ENCODE measurements at places on chromosomes 11 and 22.

DNA sequence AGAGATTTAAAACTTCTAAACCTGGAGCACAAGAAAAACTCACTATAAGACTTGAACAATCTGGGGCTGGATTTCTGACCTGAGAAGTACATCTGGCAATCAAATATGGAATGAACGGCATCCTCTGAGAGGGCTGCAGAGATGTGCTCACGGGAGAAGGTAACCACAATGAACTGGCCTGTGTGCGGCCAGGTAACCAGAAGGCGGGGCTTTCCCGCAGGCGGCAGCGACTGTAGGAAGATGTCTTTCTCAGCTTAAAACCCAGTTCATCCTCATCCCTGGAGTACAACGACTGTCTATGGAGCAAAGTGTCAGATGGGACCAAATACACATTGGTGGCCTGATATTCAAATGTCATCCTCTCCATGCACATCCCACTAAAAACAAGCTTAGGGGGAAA lies 24.5 kb downstream of the MICAL3 start:
- no peak for DNase-seq

GRCh38 chr11:77266766-77267165 lies 34.7 kb downstream of the GDPD4 start:
- no peak for DNase-seq

GRCh38 chr11:108524422-108524821 lies 26.2 kb upstream of the POGLUT3 start:
- no peak for DNase-seq

GRCh38 chr11:122720107-122720881 lies 64.8 kb downstream of the UBASH3B start:
- no peak for DNase-seq

DNA sequence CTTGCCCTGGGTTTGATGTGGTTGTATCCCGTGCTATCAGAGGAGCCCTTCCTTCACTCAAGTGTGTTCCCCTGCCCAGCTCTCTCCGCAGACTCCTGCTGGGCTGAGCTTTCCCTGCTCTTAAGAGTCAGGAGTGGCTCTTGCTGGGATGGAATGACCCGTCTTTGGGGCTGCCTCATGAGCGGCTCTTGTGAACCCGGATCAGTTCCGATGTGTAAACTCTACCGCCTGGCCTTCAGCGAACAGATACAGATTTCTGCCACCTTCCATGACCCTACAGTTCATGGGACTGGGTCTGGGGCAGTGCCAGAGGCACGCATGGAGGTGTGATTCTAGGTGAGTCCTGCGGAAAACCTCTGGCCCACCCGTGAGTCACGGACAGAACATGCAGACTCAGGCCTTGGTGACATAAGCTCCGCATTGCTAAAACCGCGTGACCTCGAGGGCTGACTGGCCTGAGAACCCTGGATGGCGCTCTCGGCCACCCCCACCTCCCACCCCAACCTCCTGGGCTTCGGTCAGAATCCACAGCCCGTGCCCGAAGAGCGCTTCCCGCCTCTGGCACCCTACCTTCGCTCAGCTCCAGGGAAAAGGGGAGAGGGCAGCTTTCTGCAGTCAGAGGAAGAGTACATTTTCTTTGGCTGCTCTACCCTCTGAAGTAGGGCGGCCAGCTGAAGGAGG lies 1.3 kb upstream of the ZBTB16 start:
- DNase-seq: no peak

- no peak for DNase-seq
Observed at GRCh38 chr11:102184269-102184987, 74.2 kb downstream of the YAP1 start.

DNA sequence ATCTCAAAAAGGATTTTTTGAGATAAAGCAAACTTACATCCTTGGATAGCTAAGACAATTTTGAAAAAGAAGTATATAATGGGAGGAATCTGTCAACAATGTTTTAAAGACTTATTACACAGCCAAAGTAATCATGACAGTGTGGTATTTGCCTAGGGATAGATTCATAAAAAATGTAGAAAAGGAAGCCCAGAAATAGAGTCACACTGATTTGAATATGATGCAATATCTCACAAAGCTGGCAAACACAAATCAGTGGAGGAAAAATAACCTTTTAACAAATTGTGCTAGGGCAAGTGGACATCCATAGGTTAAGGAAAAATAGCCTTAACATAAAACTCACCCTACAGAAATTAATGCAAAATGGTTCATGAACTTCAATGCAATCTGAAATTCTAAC lies 6.0 kb downstream of the XKR3 start:
- DNase-seq: no peak

GRCh38 chr22:50049299-50050195 lies 8.6 kb downstream of the TTLL8 start:
- DNase-seq: no peak

GRCh38 chr11:96267496-96268032 lies 75.4 kb downstream of the MAML2 start:
- peak; percentile 14 for DNase-seq

- DNase-seq: no peak
Observed at GRCh38 chr11:34417202-34417601, 21.5 kb upstream of the CAT start.

DNA sequence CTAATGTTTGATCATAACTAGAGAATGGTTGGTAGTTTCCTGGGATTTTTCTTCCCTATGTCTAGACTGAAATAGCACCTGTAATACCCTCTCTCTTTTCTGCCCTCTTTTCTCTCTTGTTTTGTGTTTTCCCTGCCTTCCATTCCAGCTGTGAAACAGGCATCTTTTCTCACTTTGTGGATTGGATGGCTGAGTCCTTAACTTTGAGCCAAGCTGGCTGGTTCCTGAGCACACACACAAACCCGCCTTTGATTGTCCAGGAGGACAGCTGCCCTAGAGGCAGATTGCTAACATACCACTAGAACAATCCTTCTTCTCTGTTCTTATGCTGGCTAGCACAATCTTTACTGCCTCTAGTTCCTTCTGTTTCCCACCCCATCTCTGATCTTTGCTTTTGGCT lies 17.7 kb downstream of the CTNND1 start:
- no peak for DNase-seq

DNA sequence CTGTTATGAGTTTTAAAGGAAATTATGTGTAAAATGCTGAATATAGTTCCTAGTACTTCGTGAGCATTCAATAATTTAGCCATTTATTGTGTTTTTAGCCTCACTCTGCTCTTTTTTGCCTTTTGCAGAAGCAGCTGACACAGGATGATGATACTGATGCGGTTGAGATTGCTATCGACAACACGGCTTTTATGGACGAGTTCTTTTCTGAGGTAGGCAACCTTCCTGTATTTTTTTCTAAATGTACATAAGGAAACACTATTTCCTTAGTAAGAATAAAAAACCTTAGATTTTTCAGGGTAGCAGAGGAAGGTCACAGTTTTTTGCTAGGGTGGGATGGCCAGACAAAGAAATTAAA lies 17.9 kb downstream of the STX3 start:
- DNase-seq: no peak

DNA sequence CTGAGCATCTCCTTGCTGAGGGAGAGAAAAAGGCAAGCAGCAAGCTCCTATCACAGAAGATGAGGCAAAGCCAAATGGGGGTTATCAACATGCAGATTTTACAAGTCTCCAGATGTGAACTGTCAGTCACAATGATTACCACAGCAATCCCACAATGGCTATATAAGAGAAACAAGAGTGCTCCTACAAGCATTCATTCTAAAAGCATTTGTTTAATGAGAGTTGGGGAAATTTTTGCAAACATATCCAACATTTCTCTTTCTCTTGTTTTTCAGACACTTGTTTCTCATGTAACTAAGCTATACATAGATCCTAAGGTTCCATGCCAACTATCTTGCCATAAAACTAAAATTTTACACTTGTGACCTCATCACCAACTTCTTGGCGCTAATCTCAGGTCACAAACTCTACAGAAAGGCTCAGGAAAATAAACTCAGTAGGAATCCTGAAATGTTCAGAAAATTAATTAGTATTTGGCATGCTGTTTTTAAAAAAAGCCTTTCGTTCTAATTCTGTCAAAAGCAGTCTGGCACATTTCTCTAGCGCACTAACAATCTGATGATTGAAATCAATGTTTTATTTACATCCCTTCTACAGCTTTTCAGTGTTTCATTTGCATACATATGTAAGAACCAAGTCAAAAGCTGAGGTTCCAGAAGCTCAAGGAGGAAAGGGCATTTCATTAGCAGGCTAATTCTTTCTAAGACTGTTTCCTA lies 199.5 kb downstream of the TTC28 start:
- no peak for DNase-seq

GRCh38 chr22:45878051-45878781 lies 98.7 kb downstream of the WNT7B start:
- no peak for DNase-seq

DNA sequence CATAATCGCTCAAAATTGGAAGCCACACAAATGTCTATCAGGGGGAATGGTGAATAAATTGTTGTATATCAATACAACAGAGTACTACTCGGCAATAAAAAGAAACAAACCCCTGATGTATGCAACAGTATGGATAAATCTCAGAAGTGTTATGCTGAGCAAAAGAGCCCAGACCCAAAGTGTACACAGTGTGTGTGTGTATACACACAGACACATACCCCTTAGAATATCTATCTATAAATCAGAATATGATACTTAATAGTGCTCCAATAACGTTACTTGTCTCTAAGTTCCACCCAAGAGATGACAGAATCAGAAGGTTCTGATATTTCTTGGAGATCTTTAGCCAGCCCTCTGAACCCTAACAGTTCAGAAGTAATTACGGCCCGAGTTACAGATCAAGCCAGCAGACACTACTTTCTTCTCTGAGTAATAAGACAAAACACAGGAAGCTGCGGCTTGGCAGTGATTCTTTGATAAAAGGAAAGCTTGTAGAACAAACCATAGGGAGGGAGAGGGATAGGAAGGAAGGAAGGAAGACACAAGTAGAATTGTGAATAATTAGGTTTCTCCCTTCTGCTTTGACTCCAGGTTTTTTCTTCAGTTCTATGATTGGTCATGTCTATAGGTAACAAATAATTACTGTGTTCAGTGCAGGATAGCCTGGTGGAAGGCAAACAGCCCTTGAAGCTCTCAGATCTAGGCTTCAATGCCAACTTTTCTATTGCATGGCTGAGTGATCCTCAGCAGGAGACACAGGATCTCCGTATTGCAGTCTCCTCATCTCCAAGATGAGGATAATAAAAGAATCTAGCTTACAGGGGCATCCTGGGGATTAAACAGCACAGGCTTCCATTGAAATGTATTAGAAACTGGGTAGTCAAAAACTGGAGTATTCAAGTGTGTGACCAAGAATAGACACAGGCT lies 75.6 kb upstream of the TEAD1 start:
- no peak for DNase-seq

- no peak for DNase-seq
Observed at GRCh38 chr11:126167488-126167887, 44.0 kb downstream of the RPUSD4 start.

DNA sequence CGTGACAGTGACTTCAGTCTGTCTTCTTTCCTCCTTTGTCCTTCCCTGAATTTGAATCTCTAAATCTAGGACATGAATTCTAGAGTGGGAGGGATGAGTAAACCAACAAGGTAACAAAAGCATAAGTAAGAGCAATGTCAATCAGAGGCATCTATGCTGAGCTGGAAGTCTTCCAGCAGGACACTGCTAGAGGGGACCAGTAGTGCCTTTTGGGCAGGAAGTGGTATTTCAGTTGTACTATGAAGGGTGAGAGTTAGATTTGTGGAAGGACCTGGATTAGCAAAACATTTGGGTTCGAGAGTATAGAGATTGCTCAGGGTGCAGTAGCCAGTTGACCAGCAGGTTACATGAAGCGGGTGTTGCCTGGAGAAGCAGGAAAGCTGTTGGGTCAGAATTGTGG lies 40.3 kb downstream of the MEI1 start:
- no peak for DNase-seq

DNA sequence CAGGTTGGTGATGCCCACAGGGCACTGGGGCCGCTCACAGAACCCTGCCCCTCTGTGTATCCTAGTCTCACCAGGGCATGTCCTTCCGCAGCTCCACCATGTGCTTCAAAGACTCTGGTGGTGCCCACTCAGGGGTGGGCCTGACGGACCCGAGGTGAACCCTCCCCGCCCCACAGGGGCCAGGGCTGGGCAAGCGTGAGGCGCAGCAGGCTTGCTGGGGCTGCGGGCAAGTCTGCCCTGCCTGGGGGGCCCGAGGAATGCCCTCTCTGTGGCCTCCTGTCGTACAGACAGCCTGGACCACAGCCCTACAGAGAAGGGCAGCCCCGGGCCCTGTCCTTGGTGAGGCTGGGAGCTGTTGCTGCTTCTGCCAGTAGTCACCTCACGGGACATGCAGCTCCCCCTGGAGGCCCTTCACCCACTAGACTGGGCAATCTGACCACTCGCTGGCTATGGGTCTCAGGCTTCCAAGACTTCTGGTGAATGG lies 40.2 kb downstream of the TBX1 start:
- no peak for DNase-seq

- no peak for DNase-seq
Observed at GRCh38 chr11:122392508-122392907, 263.0 kb upstream of the UBASH3B start.

GRCh38 chr11:111835665-111836064 lies 35.7 kb downstream of the ALG9 start:
- no peak for DNase-seq

GRCh38 chr11:133904818-133905515 lies 51.8 kb downstream of the IGSF9B start:
- no peak for DNase-seq

DNA sequence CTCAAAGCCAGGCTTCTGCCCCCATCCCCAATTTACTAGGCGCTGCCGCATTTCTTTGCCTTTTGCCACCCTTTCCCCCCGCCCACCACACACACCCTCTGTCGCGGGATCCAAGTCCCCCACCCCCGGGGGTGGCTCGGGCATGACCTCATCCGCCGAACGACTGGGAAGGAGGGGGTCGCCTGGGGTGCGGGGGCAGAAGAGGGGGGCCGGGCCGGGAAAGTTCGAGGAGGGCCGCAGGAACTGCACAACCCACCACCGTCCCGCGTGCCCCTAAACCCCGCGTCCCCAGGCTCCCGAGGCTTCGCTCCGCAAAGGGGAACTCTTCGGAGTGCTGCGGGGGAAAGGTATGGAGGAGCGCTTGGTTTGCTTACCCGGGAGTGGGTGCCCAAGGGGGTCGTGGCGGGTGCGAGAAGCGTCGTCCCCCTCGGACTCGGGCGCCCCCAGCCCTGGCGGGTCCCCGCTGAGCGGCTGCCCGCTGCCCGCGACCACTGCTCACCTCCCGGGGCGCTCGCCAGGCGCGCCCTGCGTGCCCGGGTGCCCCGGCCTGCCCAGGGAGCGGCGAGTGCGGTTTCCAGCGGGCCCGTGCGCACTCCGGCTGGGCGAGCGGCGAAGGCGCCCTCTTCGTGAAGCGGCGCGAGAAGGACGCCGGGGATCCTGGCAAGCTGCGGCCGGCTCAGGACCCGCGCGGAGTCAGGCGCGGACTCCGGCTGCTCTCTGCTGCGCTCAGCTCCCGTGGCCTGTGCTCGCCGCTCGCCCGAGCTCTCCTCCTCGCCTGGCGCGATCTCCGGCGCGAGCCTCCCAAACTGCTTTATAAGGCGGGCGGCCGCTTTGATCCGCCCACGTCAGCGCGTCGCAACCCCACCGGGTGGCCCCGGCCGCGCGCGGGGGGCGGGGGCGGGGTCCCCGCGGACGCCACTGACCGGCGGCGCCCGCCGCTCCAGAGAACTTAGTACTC lies 4.0 kb upstream of the WNT11 start:
- DNase-seq: no peak

GRCh38 chr22:19330865-19331418 lies 39.4 kb upstream of the CLTCL1 start:
- DNase-seq: no peak

- no peak for DNase-seq
Observed at GRCh38 chr22:47686594-47687345, 924.3 kb downstream of the TBC1D22A start.

Measured in bone marrow (tissue), 2 donors.